Spinal cord (tissue), 10 donors: ENCODE measurements at places on chromosomes 5 and 9. TPM values are rescaled to one million over a fixed set of nuclear protein-coding genes. Genes with fewer than 3 reads are reported as not detected.

DNA sequence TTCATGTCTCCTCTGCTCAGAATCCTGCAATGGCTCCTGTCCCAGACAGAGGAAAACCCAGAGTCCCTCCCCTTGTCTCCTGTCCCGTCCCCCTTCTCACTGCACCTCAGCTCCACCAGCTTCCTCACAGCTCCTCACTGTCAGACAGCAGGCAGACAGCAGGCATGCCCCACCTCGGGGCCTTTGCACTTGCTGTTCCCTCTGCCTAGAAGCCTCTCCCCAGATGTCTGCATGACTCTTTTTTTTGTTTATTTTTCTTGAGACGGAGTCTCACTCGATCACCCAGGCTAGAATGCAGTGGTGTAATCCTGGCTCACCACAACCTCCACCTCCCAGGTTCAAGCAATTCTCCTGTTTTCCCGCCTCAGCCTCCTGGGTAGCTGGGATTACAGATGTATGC lies 8.8 kb upstream of the SLC6A7 start:
- DNase-seq: no peak

DNA sequence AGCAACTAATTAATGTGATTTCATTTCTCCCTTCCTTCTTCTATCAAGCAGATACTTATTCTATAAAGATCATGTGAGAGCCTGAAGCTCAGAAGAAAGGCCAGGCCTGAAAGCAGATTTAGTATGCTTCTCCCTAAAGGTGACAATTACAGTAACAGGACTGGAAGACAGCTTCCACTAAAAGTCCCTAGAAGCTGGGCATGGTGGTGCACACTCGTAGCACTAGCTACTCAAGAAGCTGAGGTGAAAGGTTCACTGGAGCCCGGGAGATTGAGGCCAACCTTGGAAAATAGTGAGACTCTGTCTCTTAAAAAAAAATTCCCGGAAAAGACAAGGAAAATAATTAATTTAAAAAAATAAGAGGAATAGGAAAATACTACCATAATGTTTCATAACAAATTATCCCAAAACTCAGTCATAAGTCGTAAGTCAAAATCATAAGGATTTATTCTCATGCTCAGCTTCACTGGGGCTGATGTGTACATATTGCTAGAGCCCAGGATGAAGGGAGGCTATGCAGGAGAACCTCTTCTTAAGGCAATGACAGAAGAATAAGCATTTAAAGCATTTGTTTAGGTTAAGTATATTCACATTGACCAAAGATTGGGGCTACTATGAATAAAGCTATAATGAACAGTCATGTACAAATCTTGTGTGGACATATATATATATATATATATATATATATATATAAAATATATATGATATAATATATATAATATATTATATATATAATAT lies 210.8 kb upstream of the SMARCA2 start:
- no peak for DNase-seq

ZNF366 gene
- 3.6 TPM for total RNA-seq

CCDC112 gene
- total RNA-seq: 16.4 TPM

FOXI1 gene
- not detected for total RNA-seq

- DNase-seq: no peak
Observed at GRCh38 chr5:76838481-76839261, 11.1 kb upstream of the S100Z start.

- DNase-seq: no peak
Observed at GRCh38 chr5:81069990-81070389, 109.8 kb downstream of the RASGRF2 start.

TNC gene
- 83.8 TPM for total RNA-seq

DNA sequence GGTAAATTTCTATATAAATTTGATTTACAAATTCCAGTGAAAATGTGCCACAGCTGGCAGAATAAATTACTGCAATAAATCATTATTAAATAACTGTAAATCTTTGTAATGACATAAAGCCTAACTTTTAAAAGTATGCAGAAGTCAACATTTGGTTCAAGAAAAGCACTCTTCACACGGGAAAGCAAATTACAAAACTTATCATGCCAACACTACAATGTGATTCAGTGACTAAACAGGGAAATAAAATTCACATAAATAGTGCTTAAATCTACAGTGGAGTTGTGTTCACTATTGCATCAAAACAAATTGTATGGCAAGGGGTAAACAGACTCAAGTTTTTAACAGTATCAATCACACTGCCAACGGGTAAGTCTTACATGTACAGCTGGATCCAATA lies 117.2 kb downstream of the BNC2 start:
- no peak for DNase-seq

- no peak for DNase-seq
Observed at GRCh38 chr9:90085633-90086032, 480.8 kb downstream of the GADD45G start.

CERT1 gene
- total RNA-seq: 25.3 TPM

FUBP3 gene
- total RNA-seq: 53.0 TPM

MEIKIN gene
- total RNA-seq: 0.17 TPM

GRCh38 chr5:53940921-53941320 lies 369.5 kb downstream of the ARL15 start:
- no peak for DNase-seq

DNA sequence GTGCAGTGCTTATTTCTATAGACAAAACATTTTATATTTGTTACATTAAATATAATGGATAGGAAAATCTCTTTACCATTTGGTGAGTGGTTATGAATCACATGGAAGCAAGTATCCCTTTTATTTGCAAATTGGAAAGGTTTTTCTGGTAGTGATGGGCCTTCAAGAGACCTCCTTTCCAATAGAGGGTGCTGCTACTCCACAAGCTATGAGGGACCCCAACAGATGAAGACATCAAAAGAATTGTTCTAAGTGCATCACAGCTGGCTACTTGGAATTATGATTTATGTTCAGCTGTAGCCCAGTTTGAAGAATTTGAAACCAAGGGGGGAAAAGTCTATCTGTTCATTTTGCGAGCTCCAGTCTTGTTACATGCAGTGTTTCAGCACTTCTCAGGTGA lies 493.7 kb upstream of the SGCD start:
- no peak for DNase-seq

DNA sequence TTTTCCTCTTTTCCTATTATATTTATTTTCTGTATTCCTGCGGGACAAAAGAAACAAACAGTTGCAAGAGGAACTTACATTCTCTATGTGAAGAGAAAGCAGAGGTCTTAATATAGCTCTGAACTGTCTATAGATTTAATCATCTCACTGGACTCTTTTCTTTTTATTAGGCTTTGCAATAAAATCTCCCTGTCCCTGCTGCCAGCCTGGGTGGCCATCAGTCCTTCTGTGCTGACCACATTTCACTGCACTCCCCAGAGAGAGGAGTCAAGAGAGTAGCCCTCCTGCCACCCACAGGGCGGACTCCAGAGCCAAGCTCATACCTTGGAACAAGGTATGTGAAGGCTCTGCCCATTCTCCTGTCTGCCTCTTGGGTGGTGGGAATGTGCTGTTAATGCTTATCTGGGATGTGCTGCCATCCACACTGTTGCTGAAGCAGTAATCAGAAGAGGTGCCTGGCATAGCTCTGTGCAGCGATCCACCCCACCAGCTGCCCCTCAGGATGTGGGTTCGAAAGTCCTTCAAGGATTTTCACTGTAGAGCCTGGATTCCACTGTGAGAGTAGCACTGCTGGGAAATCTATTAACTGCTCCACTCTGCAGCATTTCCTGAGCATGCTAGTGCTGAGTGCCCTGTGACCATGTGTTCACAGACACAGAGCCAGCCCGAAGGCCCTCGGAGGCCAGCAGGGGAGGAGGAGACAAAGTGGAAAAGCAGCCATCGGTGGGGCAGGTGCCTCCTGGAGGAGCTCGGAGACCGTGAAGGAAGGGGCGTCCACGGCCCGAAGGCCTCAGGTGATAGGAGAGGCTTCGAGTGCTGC lies 334.6 kb downstream of the MED10 start:
- DNase-seq: no peak

DNA sequence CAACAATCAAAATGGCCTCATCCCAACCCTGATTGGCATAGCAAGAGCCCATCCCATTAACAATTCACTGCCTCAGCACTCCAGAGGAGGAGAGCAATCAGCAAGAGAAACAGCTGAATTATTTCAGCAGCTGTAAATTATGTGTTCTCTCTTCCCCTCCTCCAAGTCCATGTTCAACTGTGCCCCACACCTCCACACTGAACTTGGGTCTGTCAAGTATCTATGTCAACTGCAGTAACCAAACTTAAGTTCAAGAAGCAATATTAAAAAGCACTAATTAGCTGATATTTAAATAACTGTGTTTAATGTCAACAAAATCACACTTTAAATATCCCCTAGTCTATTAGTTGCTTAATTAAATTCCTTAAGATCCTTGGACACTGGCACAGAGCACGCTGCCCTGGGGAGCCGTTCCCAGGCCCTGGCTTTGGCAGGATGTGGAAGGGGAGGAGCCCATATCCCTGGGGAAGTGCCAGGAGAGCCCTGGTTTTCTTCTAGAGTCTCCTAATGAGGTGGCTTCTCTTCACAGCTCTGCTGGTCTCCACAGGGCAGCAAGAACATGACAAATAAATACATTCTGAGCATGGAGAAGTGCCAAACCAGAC lies 50.6 kb downstream of the SIL1 start:
- DNase-seq: no peak

LECT2 gene
- not detected for total RNA-seq

GRCh38 chr5:158170534-158170933 lies 311.6 kb upstream of the CLINT1 start:
- no peak for DNase-seq

GRCh38 chr5:139012176-139012575 lies 137.0 kb upstream of the LRRTM2 start:
- DNase-seq: no peak
